Activated CD4-positive, alpha-beta T cell treated with anti-CD3 and anti-CD28 coated beads, Interleukin-2, Interleukin-6, amounts not matched to agents 100 ng/mL and 50 ng/mL, durations not matched to agents 16 hours and 8 hours (primary cell): ENCODE measurements at places on chromosomes 2 and 18.

DNA sequence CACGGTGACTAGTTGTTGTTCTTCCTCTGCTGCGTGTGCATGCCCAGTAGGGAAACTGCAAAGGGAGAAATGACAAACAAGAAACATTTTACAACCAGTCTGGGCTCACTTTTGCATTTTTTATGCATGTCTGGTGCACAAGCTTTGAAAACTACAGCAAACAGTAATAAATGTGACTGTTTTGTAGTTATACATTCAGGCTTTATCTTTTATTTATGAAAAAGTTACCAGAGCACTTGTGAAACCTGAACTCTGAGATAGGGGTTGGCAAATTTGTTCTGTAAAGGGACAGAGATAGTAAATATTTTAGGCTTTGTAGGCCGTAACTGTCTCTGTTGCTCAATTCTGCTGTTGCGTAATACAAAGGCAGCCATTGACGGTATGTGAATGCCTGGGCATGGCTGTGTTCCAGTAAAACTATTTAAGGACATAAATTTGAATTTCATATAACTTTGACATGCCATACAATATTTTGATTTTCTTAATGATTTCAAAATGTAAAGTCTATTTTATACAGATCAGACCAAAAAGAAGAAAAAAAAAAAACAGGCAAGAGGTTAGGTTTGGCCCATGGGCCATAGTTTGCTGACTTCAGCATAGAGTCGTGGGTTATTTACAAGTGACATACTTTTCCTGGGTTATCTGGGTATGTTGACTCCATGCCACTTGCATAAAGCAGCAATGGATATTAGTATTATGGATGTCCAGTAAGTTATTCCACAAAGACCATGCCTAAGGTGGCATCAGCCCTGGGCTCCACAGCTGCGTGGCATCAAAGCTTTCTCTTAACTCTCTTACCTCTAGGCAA is 53.6 kb upstream of the EML6 start:
- no peak for DNase-seq

- DNase-seq, result no peak
Observed at GRCh38 chr18:28767201-28767600, 590.3 kb upstream of the CDH2 start.

GRCh38 chr2:104864280-104865095 is 10.6 kb downstream of the POU3F3 start:
- DNase-seq, result no peak

- peak; percentile 25 for DNase-seq
Observed at GRCh38 chr2:221969087-221969829, 329.5 kb downstream of the PAX3 start.

DNA sequence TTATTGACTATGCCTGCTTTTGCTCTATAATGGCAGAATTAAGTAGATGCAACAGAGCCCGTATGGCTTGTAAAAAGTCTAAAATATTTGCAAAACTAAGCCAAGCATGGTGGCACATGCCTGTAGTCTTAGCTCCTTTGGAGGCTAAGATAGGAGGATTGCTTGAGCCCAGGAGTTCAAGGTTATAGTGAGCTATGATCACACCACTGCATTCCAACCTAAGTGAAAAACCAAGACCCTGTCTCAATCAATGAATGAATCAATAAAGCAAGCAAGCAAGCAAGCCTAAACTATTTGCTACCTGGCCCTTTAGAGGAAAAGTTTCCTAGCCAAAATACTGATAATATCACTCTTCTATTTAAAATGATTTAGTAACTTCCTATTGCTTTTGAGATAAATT is 260.0 kb downstream of the OTX1 start:
- no peak for DNase-seq

GRCh38 chr18:741931-742512 is 29.6 kb upstream of the ENOSF1 start:
- peak; percentile 53 for DNase-seq

DNA sequence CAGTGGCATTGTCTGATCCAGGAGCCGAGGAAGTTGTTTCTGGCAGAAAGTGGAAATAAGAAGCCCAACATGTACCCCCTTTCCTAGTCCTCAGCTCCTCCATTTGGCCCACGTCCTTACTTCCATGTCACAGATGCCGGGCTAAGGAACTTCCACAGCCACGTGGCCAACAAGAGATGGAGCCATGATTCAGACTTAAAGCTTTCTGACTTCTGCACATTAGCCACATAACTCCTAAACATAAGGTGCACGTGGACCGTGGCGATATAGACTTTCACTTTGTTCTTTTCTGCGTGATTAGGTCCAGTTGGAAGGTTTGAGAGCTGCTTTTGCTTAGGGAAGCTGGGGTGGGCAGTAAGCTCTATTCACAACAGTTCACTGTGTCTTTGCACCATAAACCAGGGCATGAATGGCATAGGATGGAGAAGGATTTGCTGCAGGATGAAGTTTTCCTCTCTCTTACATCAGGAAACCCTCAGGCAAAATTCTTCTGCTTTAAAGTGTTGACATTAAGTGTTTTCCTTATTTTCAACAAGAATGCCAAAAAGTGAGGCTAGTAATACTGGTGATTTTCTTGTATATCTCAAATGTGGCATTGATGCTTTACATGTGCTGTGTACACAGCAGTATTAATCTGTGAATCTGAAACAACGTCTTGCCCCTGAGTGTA is 61.2 kb upstream of the RBM44 start:
- DNase-seq, result no peak

DNA sequence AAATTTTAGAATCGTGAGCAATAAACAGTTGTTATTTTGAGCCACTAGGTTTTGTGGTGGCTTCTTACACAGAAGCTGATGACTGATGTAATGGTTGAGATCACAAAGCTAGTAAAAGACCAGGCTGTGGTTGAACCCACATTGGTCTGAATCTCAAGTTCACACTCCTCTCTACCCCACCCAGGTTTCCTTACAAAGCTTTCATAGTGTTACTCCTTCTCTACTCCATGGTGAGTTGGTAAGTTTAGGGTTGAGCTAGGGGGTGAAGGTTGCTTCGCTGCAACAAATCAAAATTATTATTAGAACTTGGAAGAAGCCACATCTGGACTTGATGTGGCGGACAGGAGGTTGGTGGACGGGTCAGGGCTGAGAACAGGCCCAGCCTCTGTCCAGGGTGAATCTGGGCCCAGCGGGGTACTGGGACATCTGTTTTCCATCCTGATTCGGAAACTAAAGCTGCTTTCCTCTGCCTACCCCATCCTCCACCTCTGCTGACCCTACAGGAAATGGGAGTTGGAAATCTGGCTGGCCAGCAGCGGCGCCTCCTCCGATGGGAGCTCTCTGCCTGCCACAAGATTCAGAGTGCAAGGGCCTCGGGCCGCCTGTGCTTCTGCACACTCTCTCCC is 86.3 kb downstream of the ZFP36L2 start:
- DNase-seq, result peak; percentile 47

DNA sequence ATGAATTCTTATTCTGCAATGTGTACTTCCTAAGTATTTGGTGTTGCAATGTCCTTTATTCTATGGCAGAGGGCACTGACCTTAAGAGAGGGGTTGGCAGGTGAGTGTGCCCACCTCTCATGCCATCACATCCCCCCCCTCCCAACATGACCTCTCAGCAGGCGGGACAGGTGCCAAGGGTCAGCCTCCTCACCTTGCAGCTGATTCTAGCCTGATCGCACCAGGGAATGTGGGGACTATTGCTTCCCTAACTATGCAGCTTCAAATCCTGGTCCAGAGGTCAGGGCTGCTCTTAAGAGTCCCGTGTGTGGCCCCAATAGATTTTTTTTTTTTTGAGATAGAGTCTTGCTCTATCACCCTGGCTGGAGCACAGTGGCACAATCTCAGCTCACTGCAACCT is 9.5 kb downstream of the HJURP start:
- no peak for DNase-seq

GRCh38 chr2:62441421-62441820 is 64.6 kb downstream of the TMEM17 start:
- DNase-seq, result no peak

DNA sequence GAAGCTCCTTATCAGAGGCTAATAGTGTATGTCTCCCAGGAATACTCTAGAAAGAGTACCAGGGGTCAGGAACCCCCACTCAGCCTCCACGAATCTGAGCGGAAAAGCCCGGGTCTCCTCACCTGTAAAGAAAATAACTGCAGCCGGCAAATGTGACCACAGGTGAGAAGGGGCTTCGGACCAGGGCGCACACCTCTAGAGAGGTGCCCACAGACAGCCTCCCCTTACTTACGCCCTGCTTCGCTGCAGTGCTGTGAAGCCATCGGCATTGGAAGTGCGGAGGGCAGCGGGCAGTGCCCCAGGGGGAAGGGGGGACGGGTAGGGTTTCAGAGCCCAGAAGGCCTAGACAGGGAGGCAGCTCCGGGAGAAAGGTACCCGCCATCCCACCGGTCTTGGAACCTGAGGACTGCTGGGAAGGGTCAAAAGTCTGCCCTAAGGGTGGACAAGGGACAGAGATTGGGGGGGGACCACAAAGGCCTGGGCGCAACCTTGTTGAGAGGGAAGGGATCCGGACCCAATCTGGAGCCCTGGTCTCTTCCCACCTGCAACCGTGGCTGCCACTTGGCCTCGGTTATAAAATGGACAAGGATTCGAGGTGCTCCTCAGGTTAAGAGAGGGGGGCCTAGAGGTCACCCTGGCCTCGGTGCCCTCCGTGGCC is 642 bp upstream of the STEAP3 start:
- no peak for DNase-seq

- no peak for DNase-seq
Observed at GRCh38 chr2:203648273-203648672, 58.2 kb upstream of the CD28 start.

- DNase-seq, result no peak
Observed at GRCh38 chr18:13372531-13372951, 154.0 kb downstream of the LDLRAD4 start.

- no peak for DNase-seq
Observed at GRCh38 chr2:225938991-225939390, 539.5 kb downstream of the NYAP2 start.

DNA sequence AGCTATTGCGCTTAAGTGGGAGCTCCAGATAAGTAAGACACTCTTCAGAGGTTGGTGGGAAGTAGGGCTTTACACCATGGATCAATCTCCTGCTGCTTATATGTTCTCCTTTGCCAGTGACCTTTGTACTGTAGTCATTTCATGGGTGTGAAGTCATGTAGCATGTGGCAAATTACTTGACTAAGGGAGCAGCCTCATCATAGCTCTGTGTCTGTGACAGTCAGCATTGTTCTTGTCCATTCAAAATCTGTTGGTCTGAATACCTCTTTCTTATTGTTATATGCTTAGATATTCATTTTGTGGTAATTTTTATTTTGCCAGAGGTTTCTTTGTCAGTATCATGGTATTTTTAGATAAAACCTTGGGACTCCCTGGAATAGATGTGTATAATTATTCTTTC is 18.2 kb downstream of the SLC4A1AP start:
- peak; percentile 45 for DNase-seq

DNA sequence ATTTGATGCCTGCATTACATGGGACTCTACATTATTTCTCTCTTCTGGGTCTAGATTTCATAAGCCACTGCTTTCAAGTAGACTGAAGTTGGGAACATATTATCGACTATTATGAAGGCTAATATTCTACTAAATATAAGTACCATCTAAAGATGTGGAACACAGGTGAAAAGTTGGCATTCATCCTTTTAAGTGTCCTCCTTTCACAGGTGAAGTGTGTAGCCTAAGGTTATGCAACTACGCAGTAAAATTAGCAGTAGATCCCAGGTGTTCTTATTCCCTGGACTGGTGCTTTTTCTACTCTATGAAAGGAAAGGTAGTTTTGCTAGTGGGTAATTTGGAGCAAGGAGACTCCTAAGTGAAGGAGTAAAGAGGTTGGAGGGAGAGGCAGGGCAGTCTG is 88.2 kb upstream of the DPP10 start:
- DNase-seq, result no peak

DNA sequence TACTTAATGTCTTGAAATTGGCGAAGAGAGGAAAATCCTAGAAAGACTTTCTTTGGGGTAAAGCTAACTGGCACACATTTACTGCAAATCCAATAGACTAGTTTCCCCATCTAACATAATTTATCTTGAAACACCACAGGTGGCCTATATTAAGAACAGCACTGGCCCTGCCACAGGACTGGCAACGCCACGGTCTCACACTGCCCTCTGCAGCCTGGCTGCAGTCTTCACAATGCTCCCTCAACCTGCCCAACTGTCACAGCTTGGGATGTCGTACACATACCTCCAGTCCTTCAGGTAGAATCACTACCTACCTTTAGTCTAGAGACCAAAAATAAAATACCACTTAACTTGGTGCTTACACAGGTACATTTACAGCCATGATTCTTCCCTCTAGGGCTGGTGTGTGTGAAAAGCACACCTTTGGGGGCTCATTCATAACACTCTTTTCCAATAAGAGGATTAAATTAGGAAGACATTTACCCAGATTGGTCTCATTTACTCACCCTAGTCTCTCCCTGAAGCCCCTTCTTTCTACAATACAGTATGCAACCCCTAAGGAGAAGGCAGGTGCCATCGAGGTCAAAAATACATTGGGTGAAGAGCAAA is 222.2 kb downstream of the C1D start:
- DNase-seq, result peak; percentile 52

DNA sequence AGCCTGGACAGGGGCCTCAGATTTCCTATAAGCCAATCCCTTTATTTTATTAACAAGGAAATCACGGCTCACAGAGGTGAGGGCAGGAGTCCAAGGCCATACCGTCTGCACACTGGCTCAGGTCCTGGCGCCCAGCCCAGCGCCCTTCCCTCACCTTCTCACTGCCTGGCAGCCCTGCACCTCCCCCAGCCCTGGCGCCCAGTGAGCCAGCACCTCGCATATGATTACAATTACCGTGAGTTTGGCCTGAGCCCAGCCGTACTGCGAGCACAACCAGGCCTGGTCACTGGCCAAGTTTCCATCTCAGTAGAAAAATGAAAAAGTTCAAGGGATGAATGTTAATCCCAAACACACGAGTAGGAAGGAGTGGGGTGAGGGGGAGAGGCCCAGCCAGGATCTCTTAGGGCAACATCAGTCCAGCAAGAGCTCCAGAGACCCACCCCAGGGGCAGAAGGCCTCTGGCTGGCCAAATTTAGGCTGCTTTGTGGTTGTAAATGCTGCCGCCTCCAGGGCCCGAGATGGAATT is 68.4 kb downstream of the MCFD2 start:
- DNase-seq, result no peak

DNA sequence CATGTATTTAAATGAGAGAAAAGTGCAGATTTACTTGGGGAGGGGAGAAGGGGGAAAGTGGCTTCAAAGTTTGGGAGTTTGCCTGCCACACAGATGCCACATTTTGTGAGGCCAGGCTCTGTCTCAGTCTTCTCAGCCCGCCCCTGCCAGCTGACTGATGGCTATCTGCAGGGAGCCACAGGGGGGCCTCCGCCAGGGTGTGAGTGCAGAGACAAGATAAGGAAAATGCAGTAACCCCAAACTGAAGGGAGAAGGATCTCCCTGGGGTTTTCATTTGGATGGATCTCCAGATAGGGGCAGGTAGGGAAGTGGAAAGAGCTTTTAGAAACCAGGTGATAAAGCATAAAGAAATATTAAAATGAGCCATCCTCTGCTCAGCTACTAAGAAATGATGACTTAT is 128.8 kb downstream of the ZNF521 start:
- DNase-seq, result no peak

GRCh38 chr2:227186751-227187150 is 22.3 kb downstream of the COL4A3 start:
- no peak for DNase-seq

GRCh38 chr2:233367586-233367985 is 13.3 kb downstream of the DGKD start:
- no peak for DNase-seq

GRCh38 chr2:111095434-111095833 is 25.3 kb upstream of the BCL2L11 start:
- no peak for DNase-seq
